Anterior cingulate cortex (tissue), 58 donors: ENCODE measurements at places on chromosomes 7 and 10.

- DNase-seq, result no peak
Observed at GRCh38 chr7:1242606-1243289, 10.1 kb downstream of the UNCX start.

DNA sequence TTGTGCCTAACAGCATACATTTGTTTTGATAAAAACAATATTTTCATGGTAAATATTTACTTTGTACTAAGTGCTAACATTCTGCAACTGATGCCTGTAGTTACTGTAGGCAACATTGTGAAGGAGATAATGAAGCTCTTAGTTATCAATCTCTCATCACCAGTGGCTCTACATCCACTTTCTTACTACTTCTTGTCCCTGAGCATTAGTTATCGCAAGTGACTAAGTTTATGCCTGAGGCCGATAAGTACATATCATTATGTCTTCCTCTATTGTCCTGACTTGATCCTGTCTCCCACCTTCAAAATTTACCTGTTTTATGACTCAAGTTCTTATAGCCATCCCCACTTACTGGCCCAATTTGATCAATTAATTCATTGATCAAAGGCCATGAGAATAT is 63.6 kb downstream of the MACC1 start:
- DNase-seq, result no peak

GRCh38 chr10:95906677-95907455 is 909 bp upstream of the CC2D2B start:
- peak; percentile 27 for DNase-seq

DNA sequence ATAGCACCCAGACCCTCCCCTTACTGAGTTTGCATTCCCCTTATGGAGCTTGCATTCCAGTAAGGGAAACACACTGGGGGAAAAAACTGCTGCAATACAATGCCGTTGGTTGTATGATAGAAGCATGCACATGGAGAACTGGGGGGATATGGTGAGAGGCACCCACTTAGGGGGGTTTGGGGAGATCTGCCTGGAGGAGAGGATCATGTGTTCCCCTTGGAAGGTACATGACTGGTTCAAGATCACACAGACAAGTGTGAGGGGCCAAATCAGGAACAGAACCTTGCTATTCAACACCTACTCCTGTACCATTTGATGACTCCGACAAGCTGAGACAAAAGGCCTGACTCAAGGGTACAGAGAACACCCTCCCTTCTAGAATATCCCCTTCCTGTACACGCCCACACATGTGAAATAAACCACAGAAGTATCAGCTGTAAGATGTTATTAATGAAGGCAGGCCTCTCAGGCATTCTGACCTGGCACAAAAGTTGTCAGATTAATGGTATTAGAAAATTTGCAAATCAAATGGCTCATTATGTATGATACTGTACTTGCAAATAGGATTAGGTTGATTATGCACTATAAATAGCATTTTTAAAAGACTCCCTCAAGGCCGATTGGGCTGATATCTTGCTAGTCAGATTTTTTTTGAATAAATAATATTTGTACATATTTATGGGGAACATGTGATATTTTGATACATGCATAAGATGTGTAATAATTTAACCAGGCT is 122.2 kb downstream of the NPY start:
- DNase-seq, result no peak

GRCh38 chr7:112212571-112212970 is 6.1 kb downstream of the ZNF277 start:
- DNase-seq, result no peak

DNA sequence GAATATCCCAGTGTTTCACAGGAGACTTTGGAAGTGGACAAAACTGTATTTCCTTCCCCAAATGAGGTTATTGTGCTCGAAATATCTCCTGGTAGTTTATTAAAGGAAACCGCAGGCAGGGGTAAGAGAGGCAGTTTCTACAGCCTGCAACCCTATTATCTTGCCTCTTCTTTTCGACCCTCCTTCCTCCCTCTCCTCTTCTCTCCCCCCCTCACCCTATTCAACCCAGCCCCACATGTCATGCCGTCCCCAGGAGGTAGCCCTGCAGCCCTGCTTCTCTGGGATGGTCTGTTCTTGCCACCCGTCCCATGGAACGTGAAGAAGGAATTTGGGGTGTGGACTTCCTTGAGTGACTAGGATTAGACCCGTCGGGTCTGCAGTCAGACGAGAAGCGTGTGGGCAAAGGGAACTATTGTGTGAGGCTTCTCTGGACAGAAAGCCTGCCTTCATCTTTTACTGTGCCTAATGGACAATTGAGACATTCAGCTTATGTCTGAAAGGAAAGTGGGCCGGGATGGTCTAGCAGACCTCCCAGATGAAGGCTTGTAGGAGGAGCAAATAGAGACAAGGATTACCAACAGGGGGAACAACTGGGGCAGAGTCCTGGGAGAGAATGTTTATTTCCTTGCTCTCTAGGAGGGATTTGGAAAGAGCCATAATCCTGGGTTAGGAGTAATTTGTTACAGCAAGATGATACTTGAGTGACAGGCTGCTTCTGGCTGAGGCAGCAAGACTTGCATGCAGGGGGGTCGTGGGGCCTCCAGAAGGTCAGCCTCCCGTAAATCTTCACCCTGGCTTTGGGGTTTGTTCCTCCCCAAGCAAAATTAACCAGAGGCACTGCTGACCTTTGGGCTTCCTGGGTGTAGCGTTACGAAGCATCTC is 77.8 kb downstream of the TCF7L2 start:
- DNase-seq, result no peak

DNA sequence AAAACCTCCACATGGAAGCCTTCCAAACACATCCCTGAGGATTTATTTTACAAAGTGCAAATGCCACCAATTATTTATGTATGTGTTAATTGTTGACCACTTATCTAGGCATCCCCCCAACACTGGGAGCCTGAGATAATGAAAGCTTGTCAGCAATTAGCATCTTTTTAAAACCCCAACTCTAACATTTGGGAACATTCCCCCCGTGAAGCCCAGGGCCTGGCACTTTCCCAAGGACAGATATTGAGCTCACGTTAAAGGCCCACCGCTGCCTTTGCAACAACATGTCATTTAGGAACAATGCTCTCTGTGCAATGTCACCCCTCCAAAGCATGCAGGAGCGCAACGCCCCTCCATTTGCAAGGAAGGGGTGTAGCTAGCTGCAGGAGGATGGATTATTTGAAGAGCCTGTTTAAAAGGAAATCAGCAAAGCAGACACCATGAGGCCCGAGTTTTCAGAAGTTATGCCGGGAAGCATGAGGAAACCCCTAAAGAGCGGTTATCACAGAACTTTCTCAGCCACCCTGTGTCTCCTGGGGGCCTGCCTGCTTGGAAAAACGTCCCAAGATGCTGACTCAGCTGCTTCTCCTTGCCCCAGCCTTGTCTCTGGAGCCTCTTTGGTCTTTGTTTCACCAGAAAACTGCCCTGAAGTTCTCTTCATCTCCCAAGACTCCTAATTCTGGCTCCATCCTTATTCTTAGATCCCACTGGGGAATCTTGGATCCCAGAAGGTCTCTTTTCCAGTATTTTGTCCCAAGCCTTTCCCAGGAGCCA is 444.1 kb downstream of the GRID1 start:
- DNase-seq, result no peak

DNA sequence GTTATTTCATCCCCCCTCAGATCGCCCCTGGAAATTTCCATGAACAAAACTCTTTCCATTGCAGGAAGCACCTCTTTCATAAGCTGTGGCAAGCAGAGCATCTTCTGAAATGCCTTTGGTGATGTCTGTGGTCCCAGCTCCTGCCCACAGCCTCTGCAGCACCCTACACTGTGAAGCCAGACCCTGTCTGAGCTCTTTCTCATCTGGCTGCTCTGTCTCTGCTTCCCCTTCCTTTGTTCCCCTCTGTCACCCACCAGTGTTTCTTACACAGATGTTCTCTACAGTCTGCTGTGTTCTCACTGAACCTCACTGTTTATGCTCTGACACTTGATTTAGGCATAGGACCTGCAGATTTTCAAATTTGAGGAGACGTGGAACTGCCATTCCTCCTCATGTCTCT is 1.9 kb upstream of the TAS2R39 start:
- no peak for DNase-seq

DNA sequence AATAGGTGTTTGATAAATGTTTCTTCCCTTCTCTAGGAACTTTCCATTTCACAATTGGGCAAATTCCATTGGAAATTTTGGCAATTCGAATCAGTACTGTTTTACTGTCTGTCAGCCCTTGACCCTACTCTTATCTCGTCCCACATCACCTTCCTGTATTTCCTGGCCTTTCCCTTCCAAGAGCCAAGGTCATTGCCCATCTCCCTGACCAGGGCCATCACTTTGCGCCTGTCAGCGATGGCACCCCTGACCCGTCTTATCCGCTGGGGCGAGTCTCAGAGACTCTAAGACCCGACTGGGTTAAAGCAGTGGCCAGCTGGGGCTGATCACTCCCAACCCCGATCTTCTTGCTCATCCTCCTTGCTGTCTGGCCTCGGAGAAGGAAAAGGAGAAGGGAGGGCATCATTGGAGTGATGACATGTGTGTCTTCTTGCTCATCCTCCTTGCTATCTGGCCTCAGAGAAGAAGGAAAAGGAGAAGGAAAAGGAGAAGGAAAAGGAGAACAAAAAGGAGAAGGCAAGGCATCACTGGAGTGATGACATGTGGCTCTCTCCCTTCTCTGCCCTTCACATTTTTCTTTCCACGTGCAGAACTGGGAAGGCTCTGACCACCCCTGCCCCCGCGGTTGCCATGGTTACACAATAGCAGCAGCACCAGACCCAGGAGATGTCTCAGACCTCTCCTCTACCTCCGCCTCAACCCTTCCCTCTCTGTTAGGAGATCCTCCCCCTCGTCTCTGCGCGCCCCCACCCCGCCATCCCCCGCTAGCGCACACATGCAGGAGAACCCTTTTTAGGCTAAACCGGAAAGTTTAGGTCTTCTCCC is 2.0 kb downstream of the SEMA3D start:
- DNase-seq, result no peak

- DNase-seq, result no peak
Observed at GRCh38 chr10:111972109-111972508, 211.5 kb downstream of the GPAM start.

GRCh38 chr7:131026297-131027000 is 292.4 kb upstream of the KLF14 start:
- no peak for DNase-seq

DNA sequence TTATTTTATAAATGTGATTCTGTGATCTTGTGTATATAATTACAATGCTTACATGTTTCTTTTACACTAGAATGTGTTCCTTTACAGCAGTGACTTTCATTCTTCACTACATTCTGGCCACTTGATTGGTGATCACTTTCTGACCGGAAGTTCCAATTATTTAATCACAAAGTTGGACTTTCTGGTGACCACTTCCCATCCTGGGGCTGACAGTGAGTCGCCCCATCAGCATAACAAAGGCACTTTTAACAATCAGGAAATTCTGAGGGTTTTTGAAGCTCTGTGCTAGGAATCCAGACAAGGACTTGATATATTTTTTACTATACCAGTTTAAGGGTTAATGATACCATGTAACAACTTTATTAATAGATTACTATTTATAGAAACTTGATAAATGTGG is 282.3 kb upstream of the KAT6B start:
- no peak for DNase-seq

DNA sequence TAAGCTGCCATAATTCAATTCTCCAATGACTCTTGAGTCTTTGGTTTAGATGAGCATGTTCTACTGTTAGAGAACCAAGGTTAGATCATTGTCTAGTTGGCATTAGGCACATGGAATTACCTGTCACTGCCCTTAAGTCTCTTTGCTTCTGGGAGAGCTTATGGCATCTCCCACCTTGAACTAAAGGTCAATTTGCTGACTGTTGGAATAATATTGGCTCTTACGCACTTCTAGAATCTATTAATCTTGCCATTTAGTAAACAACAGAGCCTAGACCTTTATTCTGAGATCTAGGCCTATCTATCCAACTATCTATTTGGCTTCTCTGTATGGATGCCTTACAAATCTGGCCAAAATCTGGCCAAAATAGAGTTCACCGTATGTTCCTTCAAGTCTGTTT is 232.0 kb downstream of the STK31 start:
- DNase-seq, result no peak

GRCh38 chr7:87837597-87837996 is 38.6 kb downstream of the SLC25A40 start:
- no peak for DNase-seq

GRCh38 chr10:45646384-45647050 is 26.1 kb downstream of the ZFAND4 start:
- no peak for DNase-seq

- no peak for DNase-seq
Observed at GRCh38 chr7:127382301-127383085, 10.0 kb downstream of the ZNF800 start.

DNA sequence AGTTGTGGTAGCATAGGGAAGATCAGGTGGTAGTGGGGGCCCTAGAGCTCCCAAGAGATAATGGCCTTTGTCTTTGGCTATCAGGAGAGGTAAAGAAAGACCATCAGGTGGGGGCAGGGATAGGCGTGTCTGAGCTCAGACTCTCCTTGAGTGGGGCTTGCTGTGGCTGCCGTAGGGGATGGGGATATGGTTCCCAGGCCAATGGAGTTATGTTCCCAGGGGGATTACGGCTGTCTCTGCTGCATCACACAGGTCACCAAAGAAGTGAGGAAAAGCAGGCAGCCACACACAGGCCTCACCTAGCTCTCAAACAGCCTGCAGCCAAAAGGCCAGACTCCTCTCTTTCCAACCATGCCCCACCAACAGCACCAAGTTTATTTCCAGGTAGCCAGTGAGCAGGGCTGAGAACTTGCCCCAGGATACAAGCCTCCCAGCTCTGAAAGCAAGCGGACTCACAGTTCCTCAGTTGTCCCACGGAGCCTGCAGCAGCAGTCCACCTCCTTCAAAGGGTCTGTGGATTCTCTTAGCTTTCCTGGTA is 37.6 kb upstream of the C1QL3 start:
- no peak for DNase-seq

DNA sequence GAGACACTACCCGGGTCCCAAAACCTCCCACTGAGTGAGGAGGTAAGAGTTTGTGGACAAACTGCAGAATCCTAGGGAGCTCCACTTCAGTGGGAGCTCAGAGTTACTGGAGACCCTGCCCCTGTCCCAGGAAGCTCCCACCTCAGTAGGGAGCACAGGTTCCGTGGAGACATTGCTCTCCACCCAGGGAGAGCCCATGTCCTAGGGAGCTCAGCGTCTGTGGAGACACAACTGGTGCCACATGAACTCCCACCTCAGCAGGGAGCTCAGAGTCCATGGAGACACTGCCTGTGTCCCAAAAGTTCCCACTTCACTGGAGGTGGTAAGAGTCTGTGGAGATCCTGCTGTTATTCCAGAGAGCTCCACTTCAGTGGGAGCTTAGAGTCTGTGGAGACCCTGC is 6.3 kb downstream of the MYO1G start:
- DNase-seq, result no peak

- no peak for DNase-seq
Observed at GRCh38 chr10:4643471-4643870, 182.5 kb upstream of the AKR1E2 start.

GRCh38 chr10:78339251-78339650 is 305.6 kb downstream of the RPS24 start:
- DNase-seq, result peak; percentile 21
